ENCODE measurements at places on chromosomes 13 and 19.

DNA sequence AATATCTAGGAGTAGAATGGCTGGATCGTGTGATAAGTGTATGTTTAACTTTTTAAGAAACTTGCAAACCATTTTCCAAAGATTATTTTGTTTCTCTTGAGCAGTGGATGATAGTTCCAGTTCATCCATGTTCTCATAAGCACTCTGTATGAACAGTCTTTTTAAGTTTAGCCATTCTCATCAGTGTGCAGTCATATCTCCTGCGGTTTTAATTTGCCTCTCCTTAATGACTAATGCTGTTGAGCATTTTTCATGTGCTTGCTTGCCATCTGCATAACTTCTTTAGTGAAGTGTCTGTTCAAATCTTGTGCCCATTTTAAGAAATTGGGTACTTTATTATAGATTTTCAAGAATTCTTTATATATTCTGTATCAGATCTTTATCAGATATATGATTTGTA, 58.6 kb downstream of the WASF3 start:
- DNase-seq: no peak

DNA sequence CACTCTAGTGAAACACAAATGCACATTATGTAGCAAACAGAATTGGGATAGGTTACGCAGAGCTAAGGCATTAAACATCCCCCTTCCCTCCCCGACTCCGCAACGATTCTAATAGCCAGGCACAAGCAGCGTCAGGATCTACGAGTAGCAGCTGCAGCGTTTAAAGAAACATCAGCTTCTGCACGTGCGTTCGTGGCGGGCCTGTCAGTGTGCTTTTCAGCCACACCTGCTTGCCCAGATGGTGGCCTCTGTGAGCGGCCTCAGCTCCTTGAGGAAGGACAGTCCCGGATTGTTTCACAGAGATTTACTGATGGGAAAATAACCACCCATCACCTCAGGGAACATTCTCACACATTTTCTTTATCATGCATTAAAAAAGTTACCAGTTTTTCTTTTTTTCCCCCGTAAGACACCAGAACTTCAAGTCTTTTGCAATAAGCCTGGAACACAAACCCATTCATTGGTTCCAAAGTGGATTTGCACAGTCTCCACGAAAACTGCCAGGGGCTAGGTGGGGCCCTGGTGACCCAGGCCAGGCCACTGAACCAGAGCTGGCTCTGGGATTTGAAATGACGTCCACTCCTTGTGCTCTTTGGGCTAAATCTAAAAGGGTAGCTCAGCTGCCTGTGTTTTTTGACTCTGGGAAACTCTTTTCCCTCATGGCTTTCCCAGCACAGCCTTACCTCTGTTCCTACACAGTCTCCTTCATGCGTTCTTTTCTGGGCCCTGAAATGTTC, 325.5 kb downstream of the KCNRG start:
- DNase-seq: no peak

- no peak for DNase-seq
These were observed 25.6 kb upstream of the ZNF91 start for GRCh38 chr19:23420824-23421223.

DNA sequence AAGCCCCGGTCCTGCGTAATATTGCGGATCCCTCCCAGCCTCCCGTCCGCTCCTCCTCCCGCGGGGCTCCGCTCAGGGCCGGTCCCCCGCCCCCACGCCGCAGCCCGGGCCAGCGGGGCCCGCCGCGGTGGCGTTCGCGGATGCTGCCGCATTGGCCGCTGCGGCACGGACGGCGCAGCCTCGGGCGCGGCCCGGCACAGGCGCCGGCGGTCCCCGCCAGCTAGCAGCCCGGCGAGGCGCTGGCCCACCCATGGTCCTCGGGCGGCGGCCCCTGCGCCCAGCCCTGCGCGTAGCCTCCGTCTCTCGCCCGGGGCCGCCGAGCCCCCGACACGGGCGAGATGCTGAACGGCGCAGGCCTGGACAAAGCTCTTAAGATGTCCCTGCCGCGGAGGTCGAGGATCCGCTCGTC, at the start of gene ATP8A2:
Gene ATP8A2, plus strand, starts transcription at position 100 of the 409 bp plus-strand sequence. Its CDS starts 239 bp downstream, at position 339.
- peak; percentile 9 for DNase-seq

DNA sequence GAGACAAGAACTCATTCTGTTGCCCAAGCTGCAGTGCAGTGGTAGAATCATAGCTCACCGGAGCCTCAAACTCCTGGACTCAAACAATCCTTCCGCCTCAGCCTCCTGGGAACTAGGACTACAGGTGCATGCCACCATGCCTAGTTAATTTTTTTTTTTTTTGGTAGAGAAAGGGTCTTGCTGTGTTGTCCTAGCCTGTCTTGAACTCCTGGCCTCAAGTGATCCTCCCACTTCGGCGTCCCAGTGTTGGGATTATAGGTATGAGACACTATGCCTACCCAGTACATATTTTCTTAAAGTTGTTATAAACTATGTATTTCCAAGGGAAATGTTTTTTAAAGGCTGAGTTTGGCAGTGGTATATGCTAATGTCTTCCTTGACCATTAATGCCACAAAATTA, 412.6 kb downstream of the KLF12 start:
- DNase-seq: no peak

DNA sequence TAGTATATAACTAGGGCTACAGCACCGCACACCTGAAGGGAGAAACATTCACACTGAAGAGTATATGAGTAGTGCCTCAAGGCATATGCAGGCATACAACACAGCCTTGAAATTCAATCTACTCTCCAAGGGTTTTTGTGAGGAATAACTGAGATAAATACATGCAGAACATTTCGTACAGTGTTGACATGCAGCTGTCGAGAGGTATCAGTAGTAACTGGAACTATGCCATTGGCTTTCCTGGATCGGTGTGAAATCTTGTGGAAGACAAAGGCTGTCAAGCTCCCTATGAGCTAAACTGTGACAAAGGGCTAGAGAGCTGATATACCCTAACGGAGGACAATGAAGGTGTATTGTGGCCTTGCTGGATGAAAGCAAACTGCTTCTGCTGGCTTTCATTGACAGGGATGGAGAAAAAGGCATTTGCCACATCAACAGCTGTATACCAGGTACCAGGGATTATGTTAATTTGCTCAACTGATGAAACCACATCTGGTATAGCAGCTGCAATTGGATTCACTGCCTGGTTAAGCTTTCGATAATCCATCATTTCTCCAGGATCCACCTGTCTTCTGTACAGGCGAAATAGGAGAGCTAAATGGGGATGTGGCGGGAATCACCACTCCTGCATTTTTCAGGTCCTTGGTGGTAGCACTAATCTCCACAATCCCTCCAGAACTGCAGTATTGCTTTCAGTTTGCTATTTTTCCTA, 16.3 kb downstream of the MTRF1 start:
- no peak for DNase-seq

GRCh38 chr13:113897161-113897560, 33.3 kb upstream of the GAS6 start:
- DNase-seq: no peak

DNA sequence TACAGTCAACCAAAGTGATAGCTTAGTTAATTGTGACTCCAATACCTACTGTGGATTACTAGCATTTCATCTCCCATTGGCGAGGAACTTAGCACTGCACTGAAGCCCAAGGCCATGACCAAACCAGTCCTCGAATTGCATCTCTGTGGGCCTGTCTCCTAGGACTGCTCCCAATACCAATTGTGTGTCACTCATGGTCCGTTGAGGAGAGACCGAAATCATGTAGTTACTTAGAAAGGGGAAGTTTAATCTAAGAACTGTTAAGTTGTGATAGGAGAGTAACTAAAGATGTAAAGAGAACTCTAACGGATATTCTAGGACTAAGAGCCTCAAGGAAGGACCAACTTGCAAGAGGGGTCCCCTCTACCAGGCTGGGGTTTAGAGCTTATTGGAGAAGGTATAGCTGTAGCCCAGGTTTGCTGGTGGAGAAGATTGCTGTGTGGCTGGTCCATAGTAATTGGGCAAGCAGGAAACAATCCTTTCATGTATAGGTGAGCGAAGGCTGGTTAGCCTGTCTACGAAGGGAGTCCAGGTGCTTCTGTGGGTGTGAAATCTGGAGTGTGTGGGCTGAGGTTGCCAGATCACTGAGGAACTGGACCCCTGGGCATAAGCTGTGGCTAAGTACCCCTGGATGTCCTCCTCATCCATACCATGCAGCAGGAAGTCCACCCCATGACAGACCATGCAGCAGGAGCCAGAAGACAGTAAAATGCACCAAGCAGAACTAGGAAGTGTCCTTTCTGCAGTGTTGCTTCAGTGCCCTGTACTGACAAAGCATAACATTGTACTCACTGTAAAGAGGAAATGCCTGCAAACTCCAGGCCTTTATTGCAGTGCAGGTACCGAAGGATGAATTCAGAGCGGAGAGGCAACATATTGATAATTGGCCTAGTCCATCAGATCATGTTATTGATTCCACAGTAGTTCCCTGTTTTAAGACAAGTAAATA, 30.8 kb downstream of the DNAJC3 start:
- no peak for DNase-seq

DNA sequence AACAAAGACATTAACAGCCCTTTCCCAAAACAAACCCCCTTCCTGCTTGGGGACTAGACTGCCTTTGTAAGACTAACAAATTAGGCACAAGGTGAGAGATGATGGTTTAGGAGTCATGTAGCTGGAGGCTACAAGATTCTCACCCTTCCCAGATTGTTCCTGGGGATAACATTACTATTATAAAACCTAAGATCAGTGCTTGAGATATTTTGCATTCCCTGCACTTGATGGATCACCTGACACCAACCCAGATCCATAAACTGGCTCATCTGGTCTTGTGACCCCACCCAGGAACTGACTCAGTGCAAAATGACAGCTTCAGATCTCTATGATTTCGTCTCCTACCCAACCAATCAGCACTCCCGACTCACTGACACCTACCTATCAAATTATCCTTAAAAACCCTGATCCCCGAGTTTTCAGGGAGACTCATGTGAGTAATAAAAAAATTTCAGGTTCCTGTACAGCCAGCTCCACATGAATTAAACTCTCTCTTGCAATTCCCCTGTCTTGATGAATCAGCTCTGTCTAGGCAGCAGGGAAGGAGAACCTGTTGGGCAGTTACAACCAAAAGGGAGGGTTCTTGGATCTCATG, 2.4 kb upstream of the ZNF616 start:
- no peak for DNase-seq

DNA sequence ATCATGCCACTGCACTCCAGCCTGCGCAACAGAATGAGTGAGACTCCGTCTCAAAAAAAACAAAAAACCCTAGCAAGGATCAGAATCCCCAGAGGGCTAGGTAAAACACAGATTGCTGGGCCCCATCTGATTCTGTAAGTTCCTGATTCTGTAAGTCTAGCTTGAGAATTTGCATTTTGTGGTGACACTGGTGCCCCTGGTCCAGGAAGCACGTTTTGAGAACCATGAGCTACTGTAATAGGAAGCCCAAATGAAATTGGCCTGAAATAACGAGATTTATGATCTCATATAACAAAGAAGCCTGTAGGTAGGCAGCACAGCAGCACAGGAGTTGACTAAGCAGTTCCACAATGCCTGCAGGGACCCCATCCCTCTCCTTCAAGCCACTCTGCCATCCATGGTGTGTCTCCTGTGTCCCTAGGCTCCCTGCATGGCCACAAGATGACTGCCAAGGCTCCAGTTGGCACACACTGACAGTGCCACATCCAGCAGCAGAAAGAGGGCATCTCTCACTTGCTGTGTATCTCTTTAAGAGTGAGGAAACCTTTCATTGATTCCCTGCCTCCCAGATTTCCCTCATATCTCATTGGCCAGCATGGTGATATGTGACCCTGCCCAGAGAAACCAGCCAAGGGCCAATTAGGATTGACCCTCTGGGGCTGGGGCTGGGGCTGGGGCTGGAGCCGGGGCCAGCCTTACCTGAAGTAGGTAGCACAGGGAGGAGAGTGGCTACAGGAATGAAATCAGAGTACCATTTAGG, 21.7 kb downstream of the SIPA1L3 start:
- no peak for DNase-seq

DNA sequence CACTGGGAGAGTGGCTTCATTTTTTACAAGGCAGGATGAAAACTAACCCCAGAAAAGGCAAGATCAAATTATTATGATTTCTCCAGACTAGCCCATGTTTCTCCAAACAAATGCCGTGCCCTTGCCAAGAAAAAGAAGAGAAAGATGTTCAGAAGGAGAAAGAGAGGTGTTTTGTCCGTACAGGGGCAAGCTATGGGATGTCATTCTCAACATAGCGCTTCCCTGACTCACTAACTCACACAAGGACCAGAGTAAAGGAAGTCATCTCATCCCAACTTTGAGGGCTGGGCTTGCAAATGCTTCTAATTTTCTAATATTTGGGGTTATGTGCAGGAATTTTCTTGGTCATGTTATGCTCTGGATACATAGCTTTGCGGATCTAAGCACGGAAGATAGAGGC, 224.2 kb upstream of the MAB21L1 start:
- no peak for DNase-seq

DNA sequence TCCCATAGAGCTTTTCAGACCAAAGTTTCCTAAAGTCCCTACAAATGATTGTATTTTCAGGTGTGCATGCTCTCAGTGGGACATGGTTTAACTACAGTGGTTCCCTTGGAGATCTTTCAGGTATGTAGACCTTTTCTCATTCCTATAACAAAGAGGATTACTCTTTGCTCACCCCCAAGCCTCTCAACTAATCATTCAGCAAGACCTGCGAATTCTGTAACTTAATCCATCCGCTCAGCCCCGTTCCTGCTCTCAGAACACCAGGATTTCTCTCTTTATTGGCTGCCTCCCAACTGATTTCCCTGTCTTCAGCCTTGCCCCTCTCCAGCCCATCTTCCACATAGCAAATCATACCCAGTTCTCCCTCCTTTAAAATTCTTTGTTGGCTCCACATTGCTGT, 253.6 kb downstream of the MTUS2 start:
- no peak for DNase-seq

DNA sequence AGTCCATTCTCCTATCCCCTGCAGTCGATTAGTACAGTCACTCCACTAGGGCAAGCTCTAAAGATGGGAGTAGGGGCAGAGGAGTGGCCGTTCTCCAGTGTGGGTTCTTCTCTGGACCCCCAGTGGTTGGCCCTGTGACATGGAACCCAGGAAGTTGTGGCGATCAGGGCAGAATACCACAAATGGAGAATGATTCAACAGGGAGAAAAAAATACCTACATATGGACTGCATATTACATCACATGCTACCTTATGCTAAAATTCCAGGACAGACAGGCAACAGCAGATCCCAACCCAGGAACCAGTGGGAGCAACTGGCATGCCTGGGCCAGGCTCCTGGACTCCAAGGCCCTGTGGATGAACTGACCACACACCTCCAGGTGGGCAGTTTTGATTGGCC, 20.4 kb downstream of the POU2F2 start:
- no peak for DNase-seq

GRCh38 chr19:16201011-16201391, 3.3 kb downstream of the AP1M1 start:
- no peak for DNase-seq

DNA sequence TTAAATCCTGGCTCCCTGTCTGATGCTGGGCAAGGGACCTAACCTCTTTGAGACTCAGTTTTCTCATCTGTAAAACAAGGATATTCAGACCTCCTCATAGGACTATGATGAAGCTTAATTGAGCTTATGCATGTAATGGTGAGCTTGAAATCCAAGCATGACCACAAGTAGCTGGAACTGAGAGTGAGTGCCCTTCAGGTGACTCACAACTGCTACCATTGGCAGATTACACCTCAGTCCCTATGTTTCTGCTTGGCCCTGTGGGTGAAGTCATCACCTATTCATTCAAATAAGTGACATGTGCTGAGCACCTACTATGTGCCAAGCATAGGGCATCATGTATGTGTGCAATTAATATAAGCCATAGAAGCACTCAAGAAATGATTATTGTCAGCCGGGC, 25.7 kb downstream of the NOVA2 start:
- DNase-seq: no peak
